ENCODE measurements at places on chromosomes 12 and 14. TPM values are rescaled to one million over a fixed set of nuclear protein-coding genes. Genes with fewer than 3 reads are reported as not detected.

DNA sequence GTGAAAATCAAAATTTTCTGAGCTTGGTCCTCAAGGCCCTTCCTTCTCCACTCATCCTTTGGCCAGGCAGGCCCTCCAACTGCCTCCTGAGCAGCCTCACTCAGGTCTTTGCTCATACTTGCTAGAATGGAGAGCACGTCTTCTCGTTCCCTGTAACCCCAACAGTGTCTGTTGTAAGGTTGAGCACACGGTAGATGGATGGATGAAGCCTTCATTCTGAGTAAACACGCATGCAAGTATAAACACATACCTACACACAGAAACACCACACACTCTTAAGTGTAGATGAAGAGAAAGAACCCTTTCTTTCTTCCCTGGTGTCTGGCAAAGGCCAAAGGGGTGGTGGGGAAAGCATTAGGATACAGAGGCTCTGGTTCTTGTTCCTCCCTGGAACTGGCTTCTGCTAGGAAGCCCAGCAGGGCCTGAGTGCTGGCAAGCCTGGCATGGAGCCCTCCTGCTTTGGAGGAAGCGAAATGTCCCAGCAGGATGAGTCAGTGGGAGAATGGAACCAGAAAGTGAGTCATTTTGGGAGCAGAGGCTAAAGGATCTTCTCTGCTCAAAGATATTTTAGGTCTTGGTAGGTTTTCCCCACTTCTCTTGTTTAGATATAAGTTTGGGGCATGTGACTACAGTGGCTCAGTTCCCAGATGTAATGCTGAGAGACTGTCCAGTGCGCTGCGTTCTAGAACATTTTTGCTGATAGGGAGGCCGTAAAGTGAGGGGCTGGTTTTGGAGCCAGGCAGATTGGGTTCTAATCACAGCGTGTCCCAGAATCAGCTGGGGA, 127.4 kb downstream of the CACNA1C start:
- no peak for DNase-seq

- DNase-seq = no peak
These were observed 28.5 kb upstream of the NFYB start for GRCh38 chr12:104166465-104166864.

GRCh38 chr12:75194250-75194649, 15.4 kb downstream of the KCNC2 start:
- DNase-seq = no peak

- no peak for DNase-seq
These were observed 283.3 kb upstream of the PWP1 start for GRCh38 chr12:107402041-107403022.

DNA sequence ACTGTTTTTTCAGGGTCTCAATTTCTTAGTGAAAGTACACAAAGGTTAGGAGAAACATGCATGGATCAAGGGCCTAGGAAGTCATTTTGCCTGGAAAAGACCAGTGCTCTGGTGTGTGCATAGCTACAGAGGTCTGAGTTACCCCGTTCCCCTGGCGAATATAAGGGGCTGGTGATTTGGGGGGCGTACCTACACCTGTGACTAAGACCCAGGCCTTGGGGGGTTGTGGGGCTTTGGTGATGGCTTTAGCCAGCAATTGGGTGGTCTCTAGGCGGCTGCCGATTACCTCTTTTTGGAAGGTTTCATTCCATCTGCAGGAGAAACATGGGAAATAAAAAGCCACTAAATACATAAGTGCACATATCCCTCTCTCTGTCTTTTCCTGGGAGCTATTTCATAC, 1.1 kb downstream of the SDR39U1 start:
- peak; percentile 72 for DNase-seq

GRCh38 chr12:98838231-98838647, 193.1 kb downstream of the APAF1 start:
- no peak for DNase-seq

DNA sequence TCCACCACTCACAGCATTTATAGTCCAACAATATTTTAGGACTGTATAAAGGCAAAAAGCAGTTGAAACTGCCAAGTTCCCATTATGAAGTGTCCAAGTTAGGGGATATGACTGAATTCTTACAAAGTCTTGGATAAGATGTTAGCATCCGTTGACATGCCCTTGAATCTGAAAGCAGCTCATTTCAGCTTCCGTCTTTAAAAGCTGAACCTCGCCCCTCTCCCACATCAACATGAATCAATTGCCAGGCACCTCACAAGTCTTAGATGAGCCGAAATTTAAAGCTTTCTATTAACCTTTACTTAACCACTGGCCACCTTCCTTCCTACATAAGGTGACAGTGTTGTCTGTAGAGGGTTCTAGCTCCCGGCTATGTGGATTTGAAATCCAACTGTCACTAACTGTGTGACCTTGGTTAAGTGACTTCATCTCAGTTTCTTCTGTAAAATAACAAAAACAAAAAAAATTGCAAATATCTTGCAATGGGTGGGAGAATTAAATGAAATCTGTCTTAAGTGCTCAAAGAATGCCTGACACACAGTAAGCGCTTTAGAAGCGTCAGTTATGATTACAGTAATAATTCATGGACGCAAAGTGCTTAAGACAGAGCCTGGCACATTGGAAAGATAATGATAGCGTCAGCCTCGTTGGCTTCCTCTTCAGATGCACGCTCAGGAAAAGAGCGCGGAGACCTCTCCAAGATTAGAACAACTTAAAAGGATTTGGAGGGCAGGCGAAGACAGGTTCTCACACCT, 1.2 kb downstream of the PPP1CC start:
- no peak for DNase-seq

DNA sequence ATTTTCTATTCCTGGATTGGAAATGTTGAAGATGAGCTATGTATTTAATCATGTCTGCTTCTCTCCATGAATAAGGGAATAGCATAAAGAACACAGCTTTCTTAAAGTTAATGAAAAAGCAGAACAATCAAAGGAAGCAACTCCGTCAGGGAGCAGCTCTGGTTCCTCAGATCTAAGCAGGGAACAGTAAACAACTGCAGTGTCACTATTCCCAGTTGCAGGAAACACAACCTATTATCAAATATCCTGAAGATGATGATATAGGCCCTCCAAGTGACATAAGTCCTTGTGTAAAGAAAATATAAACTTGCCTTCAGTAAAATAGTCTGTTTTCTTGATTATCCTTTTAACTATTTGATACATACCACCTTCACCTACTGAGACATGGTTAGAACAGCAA, 228.1 kb downstream of the KCNC2 start:
- DNase-seq = no peak

GRCh38 chr12:101706403-101706802, 9.0 kb downstream of the CHPT1 start:
- DNase-seq = no peak

DNA sequence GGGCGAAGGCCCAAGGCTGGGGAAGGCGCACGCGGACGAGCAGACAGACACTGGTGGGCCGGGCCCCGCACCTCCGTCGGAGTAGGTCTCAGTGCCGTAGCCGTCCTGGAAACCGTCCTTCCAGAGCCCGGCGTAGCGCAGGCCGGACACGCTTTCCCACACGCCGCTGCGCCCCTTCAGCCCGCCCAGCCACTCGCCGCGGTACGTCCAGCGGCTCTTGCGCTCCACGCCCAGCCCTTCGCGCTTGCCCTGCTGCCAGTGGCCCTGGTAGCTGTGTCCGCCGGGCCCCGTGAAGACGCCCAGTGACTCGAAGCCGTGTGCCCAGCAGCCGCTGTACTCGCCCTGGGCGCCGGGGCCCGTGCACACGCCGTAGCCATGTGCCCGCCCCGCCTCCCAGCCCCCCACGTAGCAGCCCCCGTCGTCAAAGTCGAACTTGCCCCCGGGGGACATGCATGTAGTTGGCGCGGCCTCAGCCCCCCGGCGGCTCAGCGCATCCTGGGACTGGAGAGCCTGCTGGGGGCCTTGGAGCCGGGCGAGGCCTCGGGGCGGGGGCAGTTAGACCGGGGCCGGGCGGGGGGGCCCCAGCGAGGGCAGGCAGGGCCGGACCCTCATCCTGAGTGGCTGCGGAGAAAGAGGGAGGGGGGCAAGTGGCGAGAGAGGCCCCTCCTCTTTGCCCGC, 1.4 kb downstream of the JPH4 start:
- no peak for DNase-seq

DNA sequence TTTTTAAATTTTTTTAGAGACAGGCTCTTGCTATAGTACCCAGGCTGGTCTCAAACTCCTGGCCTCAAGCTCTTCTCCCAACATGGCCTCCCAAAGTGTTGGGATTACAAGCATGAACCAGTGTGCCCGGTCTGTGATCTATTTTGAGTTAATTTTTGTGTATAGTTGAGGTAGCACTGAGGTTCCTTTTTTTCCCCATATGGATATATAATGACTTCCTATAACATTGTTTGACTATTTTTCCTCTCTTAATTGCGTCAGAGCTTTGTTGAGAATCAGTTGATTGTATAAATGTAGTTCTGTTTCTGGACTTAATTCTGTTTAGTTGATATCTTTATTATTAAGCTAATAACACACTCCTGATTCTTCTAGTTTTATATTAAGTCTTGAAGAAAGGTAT, 8.6 kb upstream of the M6PR start:
- DNase-seq = no peak

GRCh38 chr14:74400919-74401503, 25.0 kb downstream of the SYNDIG1L start:
- DNase-seq = no peak

DNA sequence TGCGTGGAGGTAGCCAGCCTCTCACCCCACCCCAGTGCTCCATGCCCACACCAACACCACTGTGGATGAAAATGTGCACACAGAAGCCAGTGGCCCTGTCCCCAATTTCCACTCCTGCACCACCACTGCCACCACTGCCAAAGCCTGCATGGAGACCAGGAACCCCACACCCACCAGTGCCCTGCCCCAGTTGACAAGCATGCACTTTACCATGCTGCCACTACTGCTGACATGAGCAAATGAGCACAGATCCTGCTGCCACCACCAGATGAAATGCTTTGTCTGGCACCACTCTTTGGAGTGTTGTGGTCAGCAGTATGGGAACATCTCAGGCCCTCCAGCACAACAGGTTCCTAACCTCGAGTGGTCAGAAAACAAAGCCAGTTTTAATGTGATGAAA, 104.1 kb downstream of the ATXN7L3B start:
- no peak for DNase-seq

DNA sequence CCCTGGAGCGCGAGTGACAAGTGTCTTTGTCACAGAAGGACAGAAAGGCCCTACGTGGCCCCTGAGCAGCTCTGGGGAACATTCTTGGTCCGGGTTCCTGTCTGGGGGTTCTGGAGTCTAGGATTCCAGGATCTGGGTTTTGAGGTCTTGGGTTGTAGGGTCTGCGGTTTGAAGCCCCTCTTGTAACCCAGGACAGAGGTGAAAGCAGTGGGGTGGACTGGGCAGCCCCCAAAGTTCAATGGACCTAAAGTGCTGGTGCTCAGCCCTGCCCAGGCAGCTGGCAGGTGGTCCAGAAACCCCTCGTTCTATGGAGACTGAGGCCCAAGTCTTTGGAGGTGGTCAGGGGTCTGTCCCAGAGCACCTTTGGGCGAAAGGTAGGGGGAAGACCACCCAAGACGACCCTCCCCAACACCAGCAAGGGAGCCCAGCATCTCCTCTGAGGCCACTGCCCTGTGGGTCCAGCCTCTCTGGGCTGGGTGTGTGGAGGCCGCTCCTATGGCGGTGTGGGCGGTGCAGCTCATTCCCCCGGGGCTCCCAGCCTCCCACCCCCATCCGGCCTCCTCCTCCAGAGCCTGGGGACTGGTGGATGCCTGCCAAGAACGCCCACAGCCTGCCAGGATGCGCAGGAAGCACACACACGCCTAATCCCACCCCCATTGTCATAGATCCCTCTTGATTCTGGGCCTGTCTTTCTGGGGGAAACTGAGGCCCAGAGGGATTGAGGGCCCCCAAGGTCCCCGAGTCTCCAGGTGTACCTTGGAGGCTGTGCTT, 30.2 kb upstream of the ANKRD9 start:
- DNase-seq = no peak

DNA sequence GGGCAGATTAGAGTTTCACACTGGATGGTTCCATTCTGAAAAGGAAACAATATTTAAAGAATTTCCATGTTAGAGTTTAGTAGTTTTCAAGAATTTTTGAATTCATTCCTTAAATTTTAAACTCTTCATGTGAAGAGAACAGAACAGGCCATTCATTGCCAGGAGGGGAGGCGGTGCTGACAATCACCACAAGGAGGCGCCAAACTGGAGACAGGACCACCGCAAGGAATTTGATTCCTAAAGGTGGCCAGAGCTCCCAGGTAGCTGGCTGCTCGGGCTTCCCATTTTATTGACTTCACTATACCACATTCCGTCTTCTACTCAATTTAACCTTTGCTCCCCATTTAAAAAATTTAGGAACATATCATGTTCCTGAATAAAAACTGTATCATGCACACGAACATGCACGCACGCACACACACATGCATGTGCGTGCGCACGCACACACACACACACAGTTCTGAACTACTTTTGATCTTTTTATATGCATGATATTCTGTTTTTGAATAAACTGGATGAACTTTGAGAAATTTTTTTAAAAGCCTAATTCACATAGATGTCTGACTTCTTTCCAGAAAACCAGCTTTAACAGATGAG, 101.2 kb downstream of the NELL2 start:
- no peak for DNase-seq

DNA sequence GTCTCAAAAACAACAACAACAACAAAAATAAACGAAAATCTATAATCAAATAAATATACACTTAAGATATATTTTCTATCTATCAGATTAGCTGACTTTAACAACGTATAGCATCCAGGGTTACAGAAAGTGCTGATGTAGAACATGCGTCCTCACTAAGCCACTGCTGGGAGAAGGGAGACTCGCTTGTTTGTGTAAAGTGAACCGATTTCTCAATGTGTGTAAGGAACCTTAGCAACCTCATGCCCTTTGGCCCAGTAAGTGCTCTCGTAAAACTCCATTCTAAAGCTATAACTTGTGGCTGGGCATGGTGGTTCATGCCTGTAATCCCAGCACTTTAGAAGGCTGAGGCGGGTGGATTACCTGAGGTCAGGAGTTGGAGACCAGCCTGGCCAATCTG, 23.8 kb downstream of the NFKBIA start:
- no peak for DNase-seq

MAGOHB gene
- 11.1 TPM for total RNA-seq

SPIC gene
- total RNA-seq = not detected

TAS2R14 gene
- total RNA-seq = 1.7 TPM

HPD gene
- total RNA-seq = 3.3 TPM

TMEM132D gene
- not detected for total RNA-seq

LRRC74A gene
- not detected for total RNA-seq

NINJ2 gene
- 2.9 TPM for total RNA-seq

MUCL1 gene
- not detected for total RNA-seq

SGPP1 gene
- 18.0 TPM for total RNA-seq

MEG3 gene
- total RNA-seq = 9.4 TPM

ACVRL1 gene
- 125 TPM for total RNA-seq

CMKLR1 gene
- 12.4 TPM for total RNA-seq

CCDC175 gene
- not detected for total RNA-seq

CDKN1B gene
- total RNA-seq = 71.8 TPM

SMIM41 gene
- total RNA-seq = 2.1 TPM

RFX4 gene
- not detected for total RNA-seq

SLC5A8 gene
- not detected for total RNA-seq
